HFFc6 (cell line): ENCODE measurements at places on chromosomes 7 and 10. TPM values are rescaled to one million over a fixed set of nuclear protein-coding genes. Genes with fewer than 3 reads are reported as not detected.
A peak's percentile ranks its signal among the peaks of the same experiment; 100 is the strongest.

The ZNF722 gene
- not detected in 2 replicates for total RNA-seq

The TEX36 gene
- not detected in 3 replicates for total RNA-seq

The TMEM168 gene
- total RNA-seq, result 16.3 to 18.3 TPM (median 16.8 TPM) in 3 replicates

The GNGT1 gene
- total RNA-seq, result not detected in 3 replicates

The CHST3 gene
- total RNA-seq, result 39.0 to 45.8 TPM (median 43.1 TPM) in 3 replicates

The CLEC2L gene
- total RNA-seq, result not detected in 2 replicates

DNA sequence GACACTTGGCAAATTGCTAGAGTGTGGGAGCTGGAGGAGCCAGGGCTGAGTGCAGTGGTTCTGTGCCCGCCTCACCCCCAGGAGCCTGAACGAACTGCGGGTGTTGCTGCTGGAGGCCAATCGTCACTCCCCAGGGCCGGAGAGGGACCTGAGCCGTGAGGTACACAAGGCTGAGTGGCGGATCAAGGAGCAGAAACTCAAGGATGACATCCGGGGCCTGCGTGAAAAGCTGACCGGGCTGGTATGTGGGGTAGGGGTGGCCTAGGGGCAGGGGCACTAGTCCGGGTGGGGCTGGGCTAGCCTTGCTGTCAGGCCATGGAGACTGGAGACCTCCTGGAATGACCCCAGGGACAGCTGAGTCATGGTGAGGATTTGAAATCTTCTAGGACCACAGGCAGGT lies 56.7 kb upstream of the GTF2IRD1 start:
- no peaks in the 10 kb centered on the region for H3K27me3 ChIP-seq
- no peak overlapping the region for H3K27ac ChIP-seq
- no peaks in the 10 kb centered on the region for H3K4me1 ChIP-seq
- DNase-seq, result no peak

- H3K27me3 ChIP-seq, result peaks cover 21% of the 10 kb centered on the region
- peak overlapping the region; percentile 16 for H3K27ac ChIP-seq
- DNase-seq, result no peak
- peaks cover 19% of the 10 kb centered on the region for H3K36me3 ChIP-seq
- peak overlapping the region; percentile 37; the same call in 1 of the 2 replicates for H3K4me3 ChIP-seq
- H3K4me1 ChIP-seq, result peaks cover 45% of the 10 kb centered on the region
These were observed 123.9 kb upstream of the PPIF start for GRCh38 chr10:79223091-79224048.

- no peak overlapping the region for H3K4me3 ChIP-seq
- no peak for DNase-seq
- H3K27ac ChIP-seq, result no peak overlapping the region
- H3K4me1 ChIP-seq, result no peaks in the 10 kb centered on the region
- H3K36me3 ChIP-seq, result no peaks in the 10 kb centered on the region
These were observed 397.6 kb downstream of the GPAM start for GRCh38 chr10:111785921-111786320.

GRCh38 chr7:104820836-104821535 lies 193.0 kb upstream of the KMT2E start:
- no peak overlapping the region for H3K27ac ChIP-seq
- DNase-seq, result no peak
- H3K27me3 ChIP-seq, result peaks cover 6% of the 10 kb centered on the region
- H3K4me1 ChIP-seq, result no peaks in the 10 kb centered on the region
- H3K36me3 ChIP-seq, result no peaks in the 10 kb centered on the region

GRCh38 chr7:45659496-45660139 lies 85.5 kb downstream of the ADCY1 start:
- no peak overlapping the region for H3K27ac ChIP-seq
- no peaks in the 10 kb centered on the region for H3K36me3 ChIP-seq
- DNase-seq, result no peak
- no peaks in the 10 kb centered on the region for H3K4me1 ChIP-seq
- no peak overlapping the region for H3K4me3 ChIP-seq

- no peak for DNase-seq
- no peaks in the 10 kb centered on the region for H3K4me1 ChIP-seq
- no peak overlapping the region for H3K27ac ChIP-seq
These were observed 2.5 kb upstream of the KEL start for GRCh38 chr7:142964502-142965246.

- H3K36me3 ChIP-seq, result peaks cover under 1% of the 10 kb centered on the region; the same call in 1 of the 2 replicates
- H3K27ac ChIP-seq, result no peak overlapping the region
- H3K27me3 ChIP-seq, result peaks cover 45% of the 10 kb centered on the region
- no peak for DNase-seq
- no peak overlapping the region for H3K4me3 ChIP-seq
These were observed 1.2 kb upstream of the VGF start for GRCh38 chr7:101166648-101166908.

- no peak overlapping the region for H3K4me3 ChIP-seq
- H3K27ac ChIP-seq, result no peak overlapping the region
- peaks cover 11% of the 10 kb centered on the region; the same call in 1 of the 2 replicates for H3K36me3 ChIP-seq
- DNase-seq, result no peak
These were observed 73.3 kb downstream of the NRF1 start for GRCh38 chr7:129684777-129685176.

DNA sequence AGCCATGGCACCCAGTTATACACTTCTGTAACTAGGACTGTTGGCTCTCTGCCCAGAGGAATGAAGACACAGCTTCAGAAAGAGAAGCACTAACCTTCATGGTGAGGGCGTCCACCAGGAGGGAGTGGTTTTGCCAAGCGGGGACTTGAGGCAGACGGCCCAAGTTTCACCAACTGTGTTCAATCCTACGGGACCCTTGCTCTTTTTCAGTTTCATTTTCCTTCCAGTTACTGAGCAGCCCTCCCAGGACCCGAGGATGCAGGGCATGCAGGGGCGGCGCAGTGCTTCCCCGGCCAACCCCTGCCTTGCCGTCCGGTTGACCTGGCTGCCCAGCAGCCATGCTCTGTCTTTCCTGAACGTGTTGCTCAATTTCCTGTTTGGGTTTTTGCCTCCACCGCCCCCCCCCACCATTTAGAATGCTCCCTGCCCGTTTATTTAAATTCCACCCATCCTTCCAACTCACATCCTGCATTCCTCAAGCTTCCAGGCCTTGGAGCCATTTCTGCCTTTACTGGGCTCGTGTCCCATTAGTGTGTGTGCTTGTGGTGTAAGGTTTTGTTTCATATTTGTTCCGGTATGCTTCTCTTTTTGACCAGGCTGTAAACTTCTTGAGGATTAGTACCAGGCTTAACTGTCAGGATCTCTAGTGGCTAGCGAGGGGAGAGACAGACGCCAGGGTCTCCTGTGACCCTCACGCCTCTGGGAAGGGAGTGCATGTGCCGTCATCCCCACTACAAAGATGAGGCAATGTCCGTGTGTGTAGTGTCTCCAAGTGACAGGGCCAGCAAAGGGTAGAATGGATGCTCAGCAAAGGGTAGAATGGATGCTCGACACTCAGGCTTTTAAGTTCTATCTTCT lies 31.6 kb downstream of the IL15RA start:
- peak; percentile 86 for DNase-seq
- H3K27me3 ChIP-seq, result peaks cover 2% of the 10 kb centered on the region
- H3K36me3 ChIP-seq, result no peaks in the 10 kb centered on the region
- peak overlapping the region; percentile 100 for H3K27ac ChIP-seq

DNA sequence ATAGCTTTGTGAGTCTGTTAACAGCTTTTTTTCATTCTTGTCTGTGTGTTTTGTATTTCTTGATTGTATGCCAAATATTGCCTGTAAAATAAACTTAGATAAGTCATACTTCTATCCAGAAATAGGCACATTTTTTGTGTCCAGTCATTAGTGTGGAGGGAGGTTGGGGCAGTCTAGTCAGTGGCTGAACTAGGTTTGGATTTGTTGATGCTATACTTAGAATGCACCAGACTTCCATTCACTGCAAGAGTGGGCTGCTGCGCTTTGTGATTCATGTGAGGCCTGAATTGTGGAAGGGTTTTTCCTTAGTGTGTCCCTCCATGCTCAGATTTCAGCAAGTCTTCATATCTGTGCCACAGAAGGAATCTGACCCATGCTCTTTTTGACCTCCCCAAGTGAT lies 50.0 kb downstream of the TRUB1 start:
- peaks cover 17% of the 10 kb centered on the region for H3K4me1 ChIP-seq
- H3K36me3 ChIP-seq, result peaks cover 45% of the 10 kb centered on the region
- peak; percentile 85 for DNase-seq
- H3K27ac ChIP-seq, result peak overlapping the region; percentile 54

- H3K27me3 ChIP-seq, result peaks cover 1% of the 10 kb centered on the region; the same call in 1 of the 2 replicates
- H3K27ac ChIP-seq, result no peak overlapping the region
- H3K36me3 ChIP-seq, result peaks cover 3% of the 10 kb centered on the region; the same call in 1 of the 2 replicates
- no peak for DNase-seq
These were observed 182.4 kb downstream of the CCDC3 start for GRCh38 chr10:12819071-12819470.

DNA sequence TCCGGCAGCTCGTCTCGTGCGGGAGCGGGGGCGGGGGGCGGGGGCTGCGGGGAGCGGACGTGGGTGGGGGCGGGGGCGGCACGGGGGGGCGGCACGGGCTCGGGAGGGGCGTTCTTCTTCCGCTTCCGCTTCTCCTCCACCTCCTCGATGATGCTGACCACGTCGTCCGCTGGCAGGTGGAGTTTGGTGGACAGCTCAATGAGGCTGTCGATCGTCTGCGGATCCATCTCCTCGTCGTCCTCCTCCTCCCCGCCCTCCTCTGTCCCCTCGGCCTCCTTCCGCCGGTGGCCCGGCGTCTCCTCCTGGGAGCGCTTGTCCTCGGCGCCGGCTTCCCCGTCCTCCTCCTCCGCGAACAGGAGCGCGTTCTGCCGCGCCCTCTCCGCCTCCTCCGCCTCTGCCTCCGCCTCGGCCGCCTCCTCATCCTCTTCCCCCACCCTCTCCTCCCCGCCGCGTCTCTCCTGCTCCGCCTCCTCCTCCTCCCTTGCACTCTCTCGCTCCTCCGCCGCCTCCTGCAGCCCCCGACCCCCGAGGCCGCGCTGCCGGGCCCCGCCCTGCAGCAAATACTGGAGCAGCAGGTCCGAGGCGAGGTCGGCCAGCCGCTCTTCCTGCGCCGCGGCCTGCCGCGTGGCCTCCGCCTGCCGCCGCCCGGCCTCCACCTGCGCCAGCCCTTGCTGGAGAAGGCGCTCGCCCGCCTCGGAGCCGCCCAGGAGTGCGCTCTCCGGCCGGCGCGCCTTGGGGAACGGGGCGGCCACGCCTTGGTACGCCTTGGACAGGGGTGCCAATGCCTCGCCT lies 1.9 kb downstream of the VGF start:
- no peak for DNase-seq
- no peak overlapping the region for H3K27ac ChIP-seq
- H3K4me1 ChIP-seq, result peaks cover 48% of the 10 kb centered on the region
- peak overlapping the region; percentile 63 for H3K4me3 ChIP-seq

DNA sequence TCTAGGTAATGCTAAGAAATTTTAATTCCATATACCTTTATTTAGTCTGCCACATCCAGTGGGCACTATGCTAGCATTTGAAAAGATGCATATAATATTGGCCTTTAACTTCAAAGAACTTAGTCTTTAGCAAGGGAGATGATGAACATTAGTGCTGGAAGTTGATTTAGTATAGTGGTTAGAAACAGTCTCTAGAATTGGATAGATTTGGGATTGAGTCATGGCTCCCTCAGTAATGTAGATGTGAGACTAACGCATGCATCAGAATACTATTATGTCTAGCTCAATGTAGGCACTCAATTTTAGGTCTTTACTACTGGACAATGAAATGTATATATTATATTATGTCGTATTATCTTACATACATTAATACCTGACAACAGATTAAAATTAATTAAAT lies 5.8 kb downstream of the DKK1 start:
- DNase-seq, result peak; percentile 59
- peaks cover 48% of the 10 kb centered on the region for H3K36me3 ChIP-seq
- peaks cover under 1% of the 10 kb centered on the region; the same call in 1 of the 2 replicates for H3K27me3 ChIP-seq

DNA sequence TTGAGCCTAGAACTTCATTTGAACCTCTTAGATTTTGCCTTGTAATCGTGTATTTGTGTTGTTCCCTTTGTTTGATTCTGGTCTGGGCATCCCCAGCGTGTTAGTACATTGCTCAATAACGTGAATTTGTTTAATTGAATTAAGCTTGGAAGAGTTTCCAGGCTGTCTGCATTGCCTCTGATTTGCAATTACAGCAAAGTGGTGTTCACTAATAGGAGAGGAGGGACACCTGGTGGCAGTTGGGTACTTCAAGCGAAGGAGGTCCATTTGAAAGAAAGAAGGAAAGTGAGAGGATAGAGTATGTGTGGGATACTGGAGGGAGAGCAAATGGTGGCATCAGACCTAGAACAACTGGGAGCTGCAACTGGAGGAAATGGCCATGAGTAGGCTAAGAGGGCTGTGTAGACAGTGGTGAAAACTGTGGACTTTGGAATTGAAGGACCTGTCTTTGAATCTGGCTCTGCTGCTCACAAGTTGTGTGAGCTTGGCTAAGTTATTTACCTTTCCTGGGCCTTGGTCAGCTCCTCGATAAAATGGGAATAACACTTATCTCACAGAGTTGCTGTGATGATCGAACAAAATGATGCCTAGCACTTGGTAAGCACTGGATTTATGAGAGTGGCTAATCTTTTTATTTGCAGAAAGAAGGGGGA lies 15.1 kb downstream of the LSMEM1 start:
- peaks cover 21% of the 10 kb centered on the region for H3K4me1 ChIP-seq
- no peak overlapping the region for H3K4me3 ChIP-seq
- no peaks in the 10 kb centered on the region for H3K36me3 ChIP-seq
- H3K27ac ChIP-seq, result no peak overlapping the region
- DNase-seq, result peak; percentile 56

DNA sequence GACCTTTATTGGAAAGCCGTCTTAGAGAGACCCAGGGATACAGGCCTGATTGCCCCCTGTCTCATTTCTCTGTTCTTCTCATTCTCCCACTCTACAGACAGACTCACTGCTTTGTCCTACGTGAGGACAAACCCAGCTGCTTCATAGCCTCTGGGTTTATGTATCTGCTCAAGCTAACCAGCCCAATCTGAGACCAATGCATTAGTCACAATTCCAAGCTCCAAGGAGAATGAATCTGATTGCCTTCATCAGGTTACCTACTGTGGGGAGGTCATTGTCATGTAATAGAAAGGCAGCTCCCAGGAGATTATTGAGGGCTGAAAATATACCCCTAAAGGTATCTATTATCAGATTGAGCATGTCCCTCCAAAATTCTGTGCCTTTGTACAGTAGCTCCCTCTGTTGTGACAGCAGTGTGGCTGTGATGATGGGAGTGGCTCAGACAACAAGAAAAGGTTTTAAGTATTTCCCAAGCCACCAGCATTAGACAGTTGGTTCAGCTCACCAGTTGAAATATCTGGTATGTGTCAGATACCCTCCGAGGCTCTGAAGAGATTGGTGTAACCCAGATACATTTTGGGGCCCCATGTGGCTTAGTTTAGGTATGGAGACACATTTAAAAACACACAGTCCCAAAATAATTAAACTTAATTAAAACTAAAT lies 123.1 kb upstream of the EEPD1 start:
- no peak for DNase-seq
- peaks cover 16% of the 10 kb centered on the region for H3K27me3 ChIP-seq
- peaks cover 37% of the 10 kb centered on the region for H3K4me1 ChIP-seq
- no peak overlapping the region for H3K4me3 ChIP-seq

- H3K4me3 ChIP-seq, result peak overlapping the region; percentile 19; the same call in 1 of the 2 replicates
- H3K36me3 ChIP-seq, result no peaks in the 10 kb centered on the region; the same call in 1 of the 2 replicates
- DNase-seq, result no peak
- H3K27me3 ChIP-seq, result peaks cover 32% of the 10 kb centered on the region
- H3K27ac ChIP-seq, result no peak overlapping the region
These were observed 13.6 kb upstream of the SVIL start for GRCh38 chr10:29648114-29648982.
